H9 (cell line): ENCODE measurements at places on chromosomes 13 and 19.

GRCh38 chr13:100751826-100752225 lies 77.2 kb upstream of the TMTC4 start:
- DNase-seq: no peak

DNA sequence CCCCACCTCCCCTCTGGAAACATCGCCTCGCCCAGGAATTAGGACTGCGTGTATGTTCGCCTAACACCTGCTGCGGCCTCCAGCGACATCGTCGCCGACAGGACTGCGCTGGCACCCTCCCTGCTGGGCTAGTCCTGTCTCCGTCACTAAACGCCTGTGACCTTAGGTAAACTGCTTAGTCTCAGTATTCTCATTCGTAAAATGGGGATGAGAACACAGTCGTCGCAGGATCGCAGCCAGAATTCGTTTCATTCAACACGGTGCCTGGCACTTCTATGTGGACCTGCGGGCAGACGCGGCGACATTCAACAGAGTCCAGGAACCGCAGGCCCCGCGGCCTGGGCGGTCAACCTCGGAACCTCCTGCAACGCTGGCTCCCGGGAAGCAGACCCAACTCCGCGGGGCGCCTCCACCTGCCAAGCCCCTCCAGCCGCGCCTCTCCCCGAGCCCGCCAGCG lies 485 bp downstream of the CRYL1 start:
- DNase-seq: peak; percentile 61

DNA sequence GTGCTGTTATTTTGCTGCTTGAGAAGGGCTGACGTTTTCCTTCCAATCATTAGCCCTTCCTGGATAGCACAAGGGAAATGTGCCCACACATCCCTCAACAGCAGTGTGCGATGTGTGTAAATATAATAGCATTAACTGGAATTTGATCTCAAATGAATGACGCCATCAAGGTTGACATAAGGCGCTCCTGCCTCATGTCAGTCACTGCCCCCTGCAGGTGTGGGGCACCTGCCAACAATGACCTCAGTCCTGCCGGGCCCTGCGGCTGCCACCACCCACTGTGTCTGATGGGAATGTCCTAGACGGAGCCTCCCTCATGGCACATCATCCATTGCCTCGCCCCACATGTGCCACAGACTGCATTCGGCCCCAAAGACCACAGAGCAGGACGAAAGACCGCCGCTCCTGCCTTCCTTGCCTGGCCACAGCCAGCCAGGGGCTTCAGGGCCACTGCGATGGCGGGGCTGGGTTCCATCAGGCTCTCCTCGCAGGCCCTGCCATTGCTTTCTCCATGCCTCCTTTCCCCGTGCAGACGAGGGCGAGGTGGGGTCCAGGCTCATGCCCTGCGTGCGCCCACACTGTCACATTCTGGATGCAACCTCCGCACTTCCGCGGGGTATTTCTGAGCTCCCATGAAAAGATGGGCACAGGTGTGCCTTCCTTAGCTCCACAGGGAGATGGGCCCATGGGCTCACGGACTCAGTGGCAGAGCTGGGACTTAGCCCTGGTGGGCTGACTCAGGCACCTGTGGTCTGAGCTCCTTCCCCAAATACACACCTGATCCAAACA lies 146.7 kb downstream of the SOX1 start:
- no peak for DNase-seq

DNA sequence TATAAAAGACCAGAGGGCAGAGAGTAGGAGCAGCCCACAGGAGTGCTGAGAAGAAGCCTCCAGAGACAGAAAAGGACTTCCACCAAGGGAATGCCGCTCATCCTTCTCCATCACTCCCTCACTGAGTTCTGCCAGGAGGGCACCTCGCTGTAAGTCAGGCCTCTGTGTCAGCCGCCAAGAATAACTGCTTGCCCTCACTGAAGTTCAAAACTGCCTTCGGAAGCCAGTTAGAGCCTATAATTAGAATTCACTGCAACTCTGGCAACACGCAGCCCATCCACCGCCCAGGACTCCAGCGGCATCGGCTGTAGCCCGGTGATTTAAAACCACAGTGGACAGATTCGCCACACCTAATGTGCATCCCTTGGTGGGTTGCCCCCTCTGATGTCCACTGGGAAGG lies 281.8 kb upstream of the ZNF507 start:
- no peak for DNase-seq

GRCh38 chr19:21335721-21336120 lies 6.5 kb upstream of the ZNF708 start:
- DNase-seq: no peak

- peak; percentile 41 for DNase-seq
These were observed 25.0 kb downstream of the GRIN2D start for GRCh38 chr19:48418317-48419064.

DNA sequence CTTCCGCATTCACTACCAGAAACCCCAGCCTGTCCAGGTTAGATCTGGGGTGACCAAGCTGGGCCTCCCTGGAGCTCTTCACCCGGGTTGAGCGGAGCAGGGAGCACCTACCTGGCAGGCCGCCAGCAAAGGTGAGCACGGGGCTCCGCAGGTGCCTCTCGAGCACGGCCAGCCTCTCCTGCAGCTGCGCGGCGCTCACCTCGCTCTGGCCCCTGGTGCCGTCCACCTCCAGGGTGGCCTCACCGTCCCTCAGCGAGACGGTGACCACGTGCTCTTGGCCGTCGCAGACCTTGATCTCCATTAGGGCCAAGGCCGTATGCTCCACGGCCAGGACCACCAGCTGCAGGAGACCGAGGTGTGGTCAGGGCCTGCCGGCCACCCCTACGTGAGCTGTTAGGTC lies 42.0 kb downstream of the GAS6 start:
- no peak for DNase-seq

GRCh38 chr13:46134961-46135522 lies 30.2 kb upstream of the CPB2 start:
- peak; percentile 48 for DNase-seq

- DNase-seq: no peak
These were observed 16.2 kb downstream of the WBP4 start for GRCh38 chr13:41077475-41077874.

- no peak for DNase-seq
These were observed 68.4 kb upstream of the KCTD4 start for GRCh38 chr13:45269204-45269603.

GRCh38 chr13:87259479-87260083 lies 411.6 kb upstream of the SLITRK5 start:
- DNase-seq: peak; percentile 76

DNA sequence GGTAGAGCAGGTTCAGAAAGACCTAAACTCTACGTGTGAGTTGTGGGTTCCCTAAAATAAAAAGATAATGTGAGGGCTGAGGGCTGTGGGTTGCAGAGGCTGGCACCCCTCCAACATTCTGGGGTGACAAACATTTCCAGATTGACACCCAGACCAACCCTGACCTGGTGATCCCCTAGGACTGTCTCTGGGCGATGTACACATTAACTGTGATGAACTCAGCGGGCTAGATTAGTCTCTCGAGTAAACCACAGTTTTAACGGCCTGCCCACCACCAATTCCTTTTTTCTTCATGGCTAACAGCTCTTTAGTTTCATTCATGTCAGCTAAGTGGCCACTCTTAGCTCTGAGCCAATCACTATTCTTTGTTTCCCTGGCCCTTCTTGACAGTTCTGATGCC lies 24.8 kb downstream of the SIAH3 start:
- no peak for DNase-seq

DNA sequence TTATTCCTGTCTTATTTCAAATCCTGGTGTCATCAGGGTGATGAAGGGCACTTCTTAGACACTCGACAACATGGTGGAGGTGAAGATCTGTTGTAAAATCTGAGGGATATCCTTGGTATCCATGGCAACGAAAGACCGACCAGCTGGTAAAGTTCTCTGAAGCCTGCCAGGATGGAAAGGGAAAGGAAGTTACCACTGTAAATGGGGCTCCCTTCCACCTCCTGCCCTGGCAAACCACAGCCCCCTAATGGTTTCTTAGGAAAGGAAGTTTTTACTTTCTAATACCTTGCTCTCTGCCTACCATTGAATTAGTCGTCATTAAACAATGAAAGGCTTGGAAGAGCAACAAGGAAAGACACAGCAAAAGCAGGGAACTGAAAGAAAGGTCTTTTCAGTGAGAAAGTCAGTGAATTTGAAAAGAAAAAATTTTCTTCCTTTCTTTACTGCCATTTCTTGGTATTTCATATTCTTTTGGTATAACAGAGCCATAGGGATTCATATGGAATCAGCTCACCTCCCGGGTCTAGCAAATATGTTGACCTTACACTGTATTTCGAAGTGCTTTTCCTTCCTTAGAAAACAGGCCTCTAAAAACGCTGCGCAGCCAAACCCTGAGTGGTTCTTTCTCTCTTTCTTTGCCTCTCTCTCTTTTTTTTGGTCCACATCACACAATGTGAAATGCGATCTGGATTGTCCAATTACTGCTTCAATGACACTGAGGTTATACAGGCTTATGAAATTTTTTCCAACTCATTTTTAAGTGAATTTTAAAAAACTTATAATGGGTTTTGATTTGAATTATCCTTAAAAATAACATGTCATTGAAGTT lies 111.0 kb downstream of the RGCC start:
- no peak for DNase-seq

DNA sequence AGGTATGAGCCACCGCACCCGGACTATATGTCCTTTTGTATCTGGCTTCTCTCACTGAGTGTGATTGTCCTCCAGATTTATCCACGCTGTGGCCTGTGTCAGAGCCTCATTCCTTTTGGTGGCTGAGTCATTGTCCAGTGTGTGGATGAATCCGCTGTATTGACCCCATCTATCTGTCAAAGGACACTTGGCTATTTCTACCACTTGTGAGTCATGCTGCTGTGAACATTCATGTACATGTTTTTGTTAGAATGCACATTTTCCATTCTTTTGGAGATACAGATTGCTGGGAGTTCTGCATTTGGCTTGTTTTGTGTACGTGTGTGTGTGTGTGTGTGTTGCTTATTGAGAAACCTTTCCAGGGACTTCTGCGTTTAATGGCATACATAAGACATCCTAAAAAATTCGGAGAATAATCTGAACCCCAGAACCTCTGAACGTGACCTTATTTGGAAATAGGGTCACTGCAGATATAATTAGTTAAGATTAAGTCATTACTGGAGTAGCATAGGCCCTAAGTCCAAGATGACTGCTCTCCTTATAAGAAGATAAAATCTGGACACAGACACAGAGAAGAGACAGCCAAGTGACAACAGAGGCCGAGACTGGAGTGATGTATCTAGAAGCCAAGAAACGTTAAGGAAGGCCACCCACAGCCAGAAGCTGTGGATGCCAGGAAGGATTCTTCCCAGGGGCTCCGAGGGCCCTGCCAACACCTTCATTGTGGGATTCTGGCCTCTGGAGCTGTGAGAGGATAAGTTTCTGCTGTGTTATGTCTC lies 4.9 kb upstream of the GIPC3 start:
- no peak for DNase-seq

GRCh38 chr13:26133286-26133685 lies 81.5 kb upstream of the SHISA2 start:
- DNase-seq: no peak

GRCh38 chr19:6056801-6057650 lies 53.3 kb downstream of the RFX2 start:
- peak; percentile 39 for DNase-seq

DNA sequence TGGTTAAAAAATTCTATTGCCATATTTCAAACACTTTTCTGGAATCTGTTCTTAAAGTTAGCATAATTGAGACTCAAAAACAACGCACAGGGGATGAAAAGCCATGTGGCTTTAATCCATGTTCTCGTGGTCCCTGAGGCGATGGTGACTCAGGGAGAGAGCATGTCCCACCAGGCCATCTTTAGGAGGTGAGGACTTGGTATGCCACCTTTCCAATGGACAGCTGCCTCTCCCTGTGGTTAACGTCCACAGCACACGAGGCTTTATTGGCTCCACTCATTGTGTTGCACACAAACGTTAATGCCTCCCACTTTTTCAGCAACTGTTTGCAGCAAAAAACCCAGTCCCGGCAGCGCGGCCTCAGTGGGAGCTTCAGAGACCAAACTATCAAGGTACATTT lies 51.4 kb downstream of the EFNB2 start:
- DNase-seq: no peak

DNA sequence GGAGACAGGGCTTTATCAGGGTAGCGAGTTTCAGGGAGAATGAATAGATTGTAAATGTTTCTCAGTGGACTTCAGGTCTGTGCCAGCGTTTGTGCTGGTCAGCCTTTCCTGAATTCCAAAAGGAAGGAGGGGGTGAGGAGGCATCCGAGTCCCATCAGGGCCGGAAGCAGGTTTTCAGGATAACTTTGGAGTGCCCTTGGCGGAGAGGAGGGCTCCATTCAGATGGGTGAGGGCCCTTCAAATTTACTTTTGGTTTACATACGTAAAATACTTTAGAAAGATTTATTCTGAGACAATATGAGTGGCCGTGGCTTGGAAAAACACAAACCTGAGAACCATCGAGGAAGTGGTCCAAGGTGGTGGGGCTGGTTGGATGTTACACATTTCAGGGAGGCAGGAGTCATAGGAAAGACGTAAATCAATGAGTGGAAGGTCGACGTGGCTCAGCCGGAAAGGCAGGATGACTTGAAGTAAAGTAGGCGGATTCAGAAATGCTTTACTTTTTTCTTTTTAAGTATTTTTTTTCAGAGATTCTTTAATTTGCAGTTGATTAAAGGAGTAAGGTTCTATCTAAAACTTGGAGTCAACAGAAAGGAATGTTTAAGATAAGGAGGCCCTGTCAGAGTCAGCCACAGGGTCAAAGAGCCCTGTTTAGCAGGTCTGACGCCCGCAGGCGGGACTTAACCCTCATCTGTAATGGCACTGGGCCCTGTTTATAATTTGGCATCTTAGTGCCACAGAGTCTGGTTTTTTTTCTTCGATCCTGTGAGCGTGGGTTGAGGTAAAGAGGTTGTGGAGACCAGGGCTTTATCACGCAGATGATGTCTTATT lies 32.8 kb downstream of the ATP11A start:
- no peak for DNase-seq

DNA sequence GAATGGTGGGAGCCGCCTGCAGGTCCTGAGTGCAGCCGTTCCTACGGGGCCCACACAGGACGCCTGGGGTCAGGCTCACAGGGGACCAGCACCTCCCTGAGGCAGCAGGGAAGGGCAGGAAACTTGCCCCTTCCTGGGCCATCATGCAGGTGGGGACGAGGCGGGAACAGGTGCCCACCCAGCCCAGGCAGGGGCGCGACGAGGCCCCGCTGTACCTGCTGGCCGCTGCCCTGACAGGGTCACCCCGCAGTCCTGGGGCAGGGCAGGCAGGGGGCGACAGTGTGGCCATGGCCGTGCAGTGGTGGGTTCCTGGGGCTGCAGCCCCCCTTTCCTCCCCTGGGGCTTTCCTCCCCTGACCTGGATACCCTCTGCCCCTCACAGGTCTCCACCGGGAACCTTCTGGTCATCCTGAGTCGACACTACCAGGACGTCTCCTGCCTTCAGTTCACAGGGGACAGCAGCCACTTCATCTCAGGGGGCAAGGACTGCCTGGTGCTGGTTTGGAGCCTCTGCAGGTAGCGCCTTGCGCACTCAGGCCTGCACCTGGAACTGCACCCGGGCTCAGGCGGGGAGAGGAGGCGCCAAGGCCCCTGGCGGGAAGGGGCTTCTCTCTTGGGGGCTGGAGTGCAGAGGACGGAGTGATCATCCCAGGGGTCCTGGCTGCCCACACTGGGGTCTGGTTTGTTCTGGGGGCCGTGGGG lies 5.4 kb downstream of the WDR18 start:
- no peak for DNase-seq
